ENCODE measurements at places on chromosomes 4 and X. TPM values are rescaled to one million over a fixed set of nuclear protein-coding genes. Genes with fewer than 3 reads are reported as not detected.

- no peak for DNase-seq
- H3K4me1 ChIP-seq, result no peaks in the 10 kb centered on the region
- no peaks in the 10 kb centered on the region for H3K27me3 ChIP-seq
- H3K4me3 ChIP-seq, result no peak overlapping the region
- no peaks in the 10 kb centered on the region for H3K36me3 ChIP-seq
- no peak overlapping the region for H3K27ac ChIP-seq
These were observed 158.7 kb downstream of the ZNF674 start for GRCh38 chrX:46386511-46386910.

- no peak overlapping the region for H3K27ac ChIP-seq
- DNase-seq, result no peak
- no peaks in the 10 kb centered on the region for H3K36me3 ChIP-seq
- H3K27me3 ChIP-seq, result no peaks in the 10 kb centered on the region
These were observed 1140.1 kb downstream of the TECRL start for GRCh38 chr4:63269156-63269555.

DNA sequence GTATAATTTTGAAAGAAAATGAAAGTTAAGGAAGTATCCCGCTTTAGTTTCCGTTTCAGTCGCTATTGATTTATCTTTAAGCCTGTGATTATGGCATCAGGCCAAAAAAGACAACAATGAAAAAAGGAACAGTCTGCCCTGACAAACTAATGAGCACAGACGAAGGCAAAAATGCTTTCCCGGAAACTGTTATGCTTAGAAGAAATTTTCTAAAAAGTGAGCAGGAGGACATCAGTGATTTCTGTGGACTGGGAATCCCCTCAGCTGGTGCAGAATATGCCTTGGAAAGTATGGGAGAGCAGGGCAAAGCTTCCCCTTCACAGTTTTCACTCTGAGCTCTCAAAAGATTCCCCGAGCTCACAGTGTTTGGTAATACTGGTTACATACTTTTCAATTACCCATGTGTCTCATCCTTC is 5.1 kb upstream of the CXCL10 start:
- peak overlapping the region; percentile 57 for H3K27ac ChIP-seq
- DNase-seq, result no peak
- H3K4me1 ChIP-seq, result peaks cover 15% of the 10 kb centered on the region
- no peaks in the 10 kb centered on the region for H3K36me3 ChIP-seq
- H3K27me3 ChIP-seq, result no peaks in the 10 kb centered on the region

CTAG1A gene
- total RNA-seq, result not detected

DNA sequence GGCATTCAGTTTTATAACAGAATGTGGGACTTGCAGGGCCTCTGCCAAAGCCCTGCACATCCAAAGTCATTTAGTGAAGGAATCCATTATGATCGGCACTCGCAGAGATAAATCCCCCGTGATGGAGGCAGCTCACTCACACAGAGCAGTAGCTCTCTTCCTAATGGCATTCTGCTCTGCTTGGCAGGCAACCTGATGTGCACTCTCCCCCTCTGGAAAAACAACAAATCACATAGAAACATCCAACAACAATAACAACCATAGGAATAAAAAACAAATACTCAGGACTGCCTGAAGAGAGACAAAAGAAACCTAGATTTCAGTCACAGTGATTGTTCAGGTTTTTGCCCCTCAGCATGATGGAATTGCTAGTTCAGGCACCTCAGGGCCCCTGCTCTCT is 59.7 kb downstream of the NAA11 start:
- no peak overlapping the region for H3K4me3 ChIP-seq
- H3K27me3 ChIP-seq, result no peaks in the 10 kb centered on the region
- no peak for DNase-seq
- H3K4me1 ChIP-seq, result no peaks in the 10 kb centered on the region

- DNase-seq, result no peak
- no peak overlapping the region for H3K4me3 ChIP-seq
- H3K27ac ChIP-seq, result no peak overlapping the region
- no peaks in the 10 kb centered on the region for H3K4me1 ChIP-seq
These were observed 50.8 kb downstream of the SLC2A9 start for GRCh38 chr4:9970399-9971011.

GRCh38 chr4:177163532-177163931 is 146.1 kb upstream of the NEIL3 start:
- no peak overlapping the region for H3K27ac ChIP-seq
- no peak overlapping the region for H3K4me3 ChIP-seq
- H3K27me3 ChIP-seq, result no peaks in the 10 kb centered on the region
- DNase-seq, result no peak

GRCh38 chr4:1041147-1041935 is 29.9 kb downstream of the FGFRL1 start:
- DNase-seq, result no peak
- peaks cover 32% of the 10 kb centered on the region for H3K27me3 ChIP-seq
- peak overlapping the region; percentile 14 for H3K4me3 ChIP-seq
- H3K36me3 ChIP-seq, result no peaks in the 10 kb centered on the region
- no peak overlapping the region for H3K27ac ChIP-seq

PAGE2B gene
- total RNA-seq, result not detected

SPRY1 gene
- 86.6 TPM for total RNA-seq

GRCh38 chr4:26877406-26877805 is 16.8 kb downstream of the STIM2 start:
- no peaks in the 10 kb centered on the region for H3K36me3 ChIP-seq
- H3K4me1 ChIP-seq, result no peaks in the 10 kb centered on the region
- H3K4me3 ChIP-seq, result no peak overlapping the region
- no peak for DNase-seq

DNA sequence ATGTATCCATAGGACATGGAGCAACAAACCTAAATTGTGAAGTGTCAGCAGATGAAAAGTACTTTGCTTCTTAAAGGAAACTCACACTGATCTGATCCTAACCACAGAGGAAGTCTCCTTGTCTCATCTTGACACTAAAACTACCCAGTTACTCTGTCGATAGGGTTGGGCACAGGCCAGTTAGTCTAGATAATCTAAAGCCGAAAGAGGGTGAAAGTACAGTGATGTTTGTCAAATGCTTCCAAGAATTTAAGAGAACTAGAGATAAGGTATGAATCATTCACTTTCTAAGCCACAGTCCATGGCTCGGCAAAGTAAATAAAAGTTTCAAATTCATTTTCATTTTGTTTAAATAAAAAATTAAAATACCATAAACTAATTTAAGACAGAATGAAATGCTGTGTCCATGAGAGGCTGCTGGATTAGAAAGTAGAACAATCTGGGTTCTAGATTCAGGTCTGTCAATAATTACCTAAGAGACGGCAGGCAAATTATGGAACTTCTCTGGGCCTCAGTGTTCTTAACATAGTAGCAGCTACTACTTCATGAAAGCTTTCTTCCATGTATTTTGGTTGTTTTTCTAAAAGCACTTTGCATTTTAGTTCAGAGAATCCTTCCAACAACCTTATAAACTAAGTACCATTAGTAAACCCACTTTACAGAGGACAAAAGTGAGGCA is 176.7 kb downstream of the LDB2 start:
- no peaks in the 10 kb centered on the region for H3K4me1 ChIP-seq
- H3K36me3 ChIP-seq, result no peaks in the 10 kb centered on the region
- H3K27me3 ChIP-seq, result no peaks in the 10 kb centered on the region
- H3K27ac ChIP-seq, result no peak overlapping the region
- DNase-seq, result no peak

GRCh38 chrX:128676651-128677050 is 624.4 kb upstream of the ACTRT1 start:
- DNase-seq, result no peak
- no peak overlapping the region for H3K4me3 ChIP-seq
- no peaks in the 10 kb centered on the region for H3K4me1 ChIP-seq
- H3K36me3 ChIP-seq, result no peaks in the 10 kb centered on the region
- no peak overlapping the region for H3K27ac ChIP-seq
- no peaks in the 10 kb centered on the region for H3K27me3 ChIP-seq

DNA sequence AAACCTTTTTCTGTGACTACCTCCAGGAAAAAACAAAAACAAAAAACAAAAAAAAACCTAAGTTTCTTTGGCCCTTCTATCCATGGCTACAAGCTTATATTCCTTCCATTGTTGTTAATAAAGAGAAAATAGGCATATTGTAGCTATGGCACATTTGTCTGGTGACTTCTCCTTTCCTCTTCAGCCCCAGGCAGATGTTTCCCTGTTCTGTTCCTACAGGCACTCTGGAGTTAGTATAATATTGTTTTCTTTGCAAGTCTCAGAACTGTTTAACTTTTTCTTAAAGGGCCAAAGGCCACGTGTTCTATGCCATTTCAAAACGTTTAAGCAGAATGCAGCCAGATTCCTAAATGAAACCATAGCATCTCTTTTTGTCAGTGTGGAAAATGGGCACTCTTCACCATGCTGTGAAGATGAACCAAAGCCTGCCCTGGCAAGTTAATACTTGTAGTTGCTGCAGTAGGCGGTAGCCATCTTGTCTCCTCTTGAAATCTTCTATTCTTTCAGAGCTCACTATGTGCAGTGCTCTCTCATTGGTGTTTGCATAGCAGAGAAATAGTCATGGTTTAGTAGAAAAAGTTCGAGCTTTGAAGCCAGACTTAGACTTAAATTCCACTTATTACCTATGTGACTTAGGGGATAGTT is 44.8 kb upstream of the MTMR1 start:
- peak overlapping the region; percentile 24 for H3K27ac ChIP-seq
- no peak overlapping the region for H3K4me3 ChIP-seq
- no peaks in the 10 kb centered on the region for H3K27me3 ChIP-seq
- no peaks in the 10 kb centered on the region for H3K4me1 ChIP-seq
